ENCODE measurements at places on chromosomes 13 and 19. TPM values are rescaled to one million over a fixed set of nuclear protein-coding genes. Genes with fewer than 3 reads are reported as not detected.

Gene SELENOV
- total RNA-seq: not detected

Gene C1QTNF9B
- not detected for total RNA-seq

Gene ZNF44
- total RNA-seq: 4.7 TPM

Gene ZNF844
- total RNA-seq: 4.0 TPM

Gene DACH1
- 2.1 TPM for total RNA-seq

Gene ZNF460
- 96.5 TPM for total RNA-seq

Gene BEST2
- not detected for total RNA-seq

Gene IL4I1
- 3.3 TPM for total RNA-seq

Gene PDX1
- not detected for total RNA-seq

Gene RNF225
- total RNA-seq: 0.43 TPM

Gene SMIM24
- not detected for total RNA-seq

Gene JAK3
- total RNA-seq: 3.9 TPM

Gene PALM3
- total RNA-seq: not detected

Gene KLK15
- total RNA-seq: not detected

Gene AMER2
- not detected for total RNA-seq

Gene FXYD5
- 55.0 TPM for total RNA-seq

Gene EPS8L1
- total RNA-seq: 0.88 TPM

Gene TMEM238
- not detected for total RNA-seq

Gene ATP1A3
- total RNA-seq: not detected

Gene MARK4
- 13.7 TPM for total RNA-seq

Gene IGFL2
- not detected for total RNA-seq

Gene NOTCH3
- total RNA-seq: 63.7 TPM

Gene SCN1B
- total RNA-seq: 4.7 TPM

Gene VSIG10L
- total RNA-seq: 1.4 TPM

Gene ATF5
- 12.3 TPM for total RNA-seq

Gene TEX29
- not detected for total RNA-seq

Gene LYPD3
- total RNA-seq: 0.43 TPM

Gene ERFL
- total RNA-seq: not detected

Gene UBE2S
- 40.5 TPM for total RNA-seq

Gene PSG1
- total RNA-seq: 0.44 TPM

Gene ZNF568
- 9.0 TPM for total RNA-seq

Gene BRSK1
- 1.7 TPM for total RNA-seq

Gene LYPD4
- total RNA-seq: not detected

Gene FGF21
- total RNA-seq: not detected

Gene SBK2
- total RNA-seq: not detected

Gene GJA3
- 1.0 TPM for total RNA-seq

Gene SULT2A1
- not detected for total RNA-seq

Gene LMTK3
- not detected for total RNA-seq

Gene DACT3
- total RNA-seq: 4.2 TPM

Gene VSTM2B
- total RNA-seq: not detected

Gene HSH2D
- not detected for total RNA-seq

Gene CD209
- total RNA-seq: 0.14 TPM

Gene IL11
- total RNA-seq: 15.1 TPM

Gene TNFRSF19
- total RNA-seq: 93.2 TPM

Gene LRG1
- total RNA-seq: under 0.01 TPM

Gene KLK11
- total RNA-seq: not detected

Gene ZNF729
- total RNA-seq: not detected
